ENCODE measurements at places on chromosomes 1 and 21.

DNA sequence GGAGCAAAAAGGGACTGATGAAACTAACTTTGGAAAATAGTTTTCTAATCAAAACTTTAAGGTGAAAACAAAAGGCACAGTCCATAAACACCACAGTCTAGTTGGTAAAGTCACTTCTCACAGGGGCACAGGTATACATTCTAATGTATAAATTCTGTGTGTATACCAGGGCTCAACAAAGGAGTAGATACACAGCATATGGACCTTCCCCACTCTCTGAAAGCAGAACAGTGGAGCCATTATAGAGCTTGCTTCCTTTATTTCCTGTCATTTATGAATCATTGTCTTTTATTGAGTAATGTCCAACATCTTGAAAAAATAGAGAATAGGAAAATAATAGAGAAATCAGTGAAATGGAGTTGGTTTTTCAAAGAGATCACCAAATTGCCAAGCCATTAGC, 746.5 kb upstream of the CHRM3 start:
- no peak for DNase-seq

DNA sequence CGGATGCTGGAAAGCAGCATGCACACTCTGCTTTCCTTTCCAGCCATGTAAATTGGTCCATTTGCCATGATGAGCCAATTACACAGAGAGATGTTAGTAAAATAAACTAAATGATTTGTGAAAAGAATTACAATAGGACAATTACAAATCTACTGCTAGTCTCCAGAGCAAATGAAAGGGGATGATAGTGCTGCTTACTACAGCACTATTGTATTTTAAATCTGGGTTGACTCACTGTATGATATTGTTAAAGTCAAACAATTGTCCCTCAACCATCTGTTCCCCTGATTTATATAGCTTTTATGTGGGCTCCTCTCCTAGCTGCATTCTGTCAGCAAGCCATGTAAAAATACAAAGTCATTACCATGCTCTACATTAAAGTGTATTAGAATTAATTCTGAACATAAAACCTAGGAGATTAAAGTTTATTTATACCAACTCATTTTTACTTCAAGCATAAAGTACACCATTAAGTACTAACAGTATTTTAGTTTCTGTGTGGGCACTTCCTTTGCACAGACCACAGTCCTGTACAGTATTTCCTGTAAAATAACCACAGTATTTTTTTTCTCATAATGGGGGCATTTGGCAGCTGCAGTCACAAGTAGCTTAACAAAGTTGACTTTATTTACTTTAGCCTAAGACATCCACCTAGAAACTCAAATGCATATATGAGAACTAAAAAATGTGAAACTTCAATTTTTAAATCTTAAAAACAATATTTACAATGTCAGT, 135.8 kb downstream of the VAV3 start:
- no peak for DNase-seq

GRCh38 chr1:185015631-185016030, 29.7 kb upstream of the RNF2 start:
- DNase-seq: no peak

DNA sequence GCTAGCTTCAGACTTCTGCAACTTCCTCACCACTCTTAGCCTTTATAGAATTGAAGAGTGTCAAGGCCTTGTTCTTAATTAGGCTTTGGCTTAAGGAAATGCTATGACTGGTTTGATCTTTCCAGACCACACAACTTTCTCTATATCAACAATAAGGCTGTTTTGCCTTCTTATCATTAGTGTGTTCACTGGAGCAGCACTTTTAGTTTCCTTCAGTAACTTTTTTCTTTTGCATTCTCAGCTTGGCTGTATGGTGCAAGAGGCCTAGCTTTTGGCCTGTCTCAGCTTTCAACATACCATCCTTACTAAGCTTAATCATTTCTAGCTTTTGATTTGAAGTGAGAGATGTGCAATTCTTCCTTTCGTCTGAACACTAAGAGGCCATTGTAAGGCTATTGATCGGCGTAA, 8.6 kb downstream of the PRKACB start:
- DNase-seq: no peak

DNA sequence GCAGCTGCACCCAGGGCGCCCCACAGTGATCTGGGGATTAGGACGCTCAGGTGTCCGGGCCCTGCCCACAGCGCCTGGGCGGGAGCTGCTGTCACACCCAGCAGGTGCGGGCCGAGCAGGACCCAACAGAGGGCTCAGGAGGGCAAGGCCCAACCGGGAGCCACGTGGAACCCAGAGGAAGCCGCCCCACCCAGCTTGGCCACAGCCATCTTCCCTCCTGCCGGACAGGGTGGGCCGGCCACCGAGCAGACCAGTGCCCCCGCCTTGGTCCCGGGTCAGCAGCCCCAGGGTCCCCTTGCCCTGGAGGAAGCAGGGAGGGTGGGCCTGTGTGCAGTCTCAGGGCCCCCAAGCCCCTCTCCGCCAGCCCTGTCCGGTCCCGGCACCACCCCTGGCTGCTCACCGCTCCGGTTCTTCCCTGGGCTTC, 6.3 kb upstream of the TTLL10 start:
- DNase-seq: no peak

DNA sequence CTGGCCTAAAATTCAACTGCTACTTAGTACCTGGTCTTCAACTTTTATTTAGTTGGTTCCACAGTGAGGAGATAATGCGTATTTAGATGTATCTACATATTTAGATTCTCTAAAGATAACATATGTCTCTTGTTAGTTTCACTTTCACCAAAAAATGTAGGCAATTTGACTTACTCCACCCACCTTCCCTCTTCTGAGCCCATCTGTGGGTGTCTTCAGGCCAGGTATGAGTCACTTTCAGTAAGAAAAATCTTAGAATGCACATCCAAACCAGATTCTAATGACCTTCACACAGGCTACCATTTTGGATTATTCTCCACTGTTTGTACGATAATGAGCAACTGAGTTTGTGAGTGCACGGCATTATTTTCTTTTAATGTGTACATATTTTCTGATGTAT, 501.7 kb downstream of the NEGR1 start:
- DNase-seq: no peak

GRCh38 chr21:37032877-37033471, 26.5 kb downstream of the RIPPLY3 start:
- DNase-seq: no peak

DNA sequence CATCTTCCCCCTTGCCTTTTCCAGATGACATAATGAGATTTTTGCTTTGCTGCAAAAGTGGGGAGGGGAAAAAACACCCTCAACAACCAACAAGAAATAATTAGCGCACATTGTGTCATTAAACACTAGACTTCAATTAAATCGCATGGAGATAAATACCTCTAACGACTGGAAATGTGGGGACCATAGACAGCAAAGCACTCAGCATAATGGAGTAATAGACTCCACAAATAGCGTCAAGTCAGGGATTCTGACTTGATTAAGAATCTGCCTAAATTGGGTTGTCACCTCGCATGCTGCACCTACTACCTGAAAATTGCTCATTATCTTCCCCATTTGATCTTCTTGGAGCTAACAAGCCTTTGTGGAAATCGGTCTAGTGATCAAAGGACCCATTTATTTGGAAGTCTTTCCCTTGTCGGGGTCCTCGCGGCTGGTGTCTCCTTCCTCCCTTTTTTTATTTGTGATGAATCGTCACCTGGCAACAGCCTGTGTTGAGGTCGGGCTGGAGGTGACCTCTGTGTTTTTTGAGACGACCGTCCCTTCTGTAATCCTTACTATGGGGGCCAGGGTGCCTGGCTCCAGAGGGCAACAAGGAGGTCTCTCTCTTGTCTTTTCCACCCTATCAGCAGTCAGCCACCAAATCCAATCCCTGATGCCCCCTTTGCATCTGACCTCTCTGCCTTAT, 75.3 kb upstream of the IGSF21 start:
- no peak for DNase-seq
